Activated naive CD4-positive, alpha-beta T cell treated with anti-CD3 and anti-CD28 coated beads, Interleukin-2, amount 50 U/mL, for 72 hours (primary cell): ENCODE measurements at places on chromosomes 5 and 9. TPM values are rescaled to one million over a fixed set of nuclear protein-coding genes. Genes with fewer than 3 reads are reported as not detected.

Gene FOXE1
- 0.06 TPM for total RNA-seq

Gene PCDHB14
- not detected for total RNA-seq

Gene SLC34A3
- not detected for total RNA-seq

Gene PRR7
- total RNA-seq, result 4.1 TPM

Gene HRH2
- total RNA-seq, result 13.7 TPM

Gene PCDHA7
- not detected for total RNA-seq
